ENCODE measurements at places on chromosomes 5 and 9. TPM values are rescaled to one million over a fixed set of nuclear protein-coding genes. Genes with fewer than 3 reads are reported as not detected.

DNA sequence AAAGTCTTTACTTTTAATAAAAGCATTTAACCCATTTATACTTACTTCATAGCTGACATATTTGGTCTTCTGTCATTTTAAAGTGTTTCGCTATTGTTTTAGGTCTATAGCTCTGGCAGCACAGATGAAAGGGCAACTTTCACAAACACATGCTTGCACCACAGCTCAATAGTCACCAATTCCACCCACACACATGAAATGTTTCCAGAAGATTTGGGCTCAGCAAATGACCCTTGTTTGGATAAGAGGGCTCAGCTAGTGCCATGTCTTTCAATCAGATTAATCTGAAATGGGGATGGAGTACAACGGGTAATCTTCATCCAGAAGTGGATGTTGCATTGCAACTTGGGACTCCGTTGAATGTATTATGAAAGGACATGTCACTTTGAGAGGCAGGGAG is 176.0 kb downstream of the FGF18 start:
- peak; percentile 18 for ATAC-seq

Gene MLANA
- not detected for total RNA-seq

GRCh38 chr9:21974343-21974721 is 19.9 kb downstream of the CDKN2A start:
- ATAC-seq: no peak

DNA sequence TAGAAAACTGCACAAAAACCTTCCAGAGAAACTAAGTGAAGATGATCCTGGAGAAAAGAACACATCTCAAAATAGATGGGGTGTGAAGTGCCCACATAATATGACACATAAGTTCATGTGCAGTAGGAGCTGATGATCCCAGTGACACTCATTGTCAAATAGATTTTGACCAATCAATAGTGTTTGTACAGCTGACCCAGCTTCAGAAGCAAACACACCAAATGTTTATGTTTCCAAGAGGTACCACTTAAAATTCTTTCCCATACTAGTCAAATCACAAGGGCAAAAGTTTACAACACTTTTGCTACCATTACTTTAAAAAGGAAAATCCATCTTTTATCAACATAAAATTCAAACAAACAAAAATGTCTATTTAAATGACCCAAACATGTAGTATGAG is 175.0 kb downstream of the MLLT3 start:
- no peak for ATAC-seq

Gene DMXL1
- total RNA-seq: 36.0 TPM

GRCh38 chr9:133051281-133051900 is 10.4 kb upstream of the CEL start:
- ATAC-seq: no peak

DNA sequence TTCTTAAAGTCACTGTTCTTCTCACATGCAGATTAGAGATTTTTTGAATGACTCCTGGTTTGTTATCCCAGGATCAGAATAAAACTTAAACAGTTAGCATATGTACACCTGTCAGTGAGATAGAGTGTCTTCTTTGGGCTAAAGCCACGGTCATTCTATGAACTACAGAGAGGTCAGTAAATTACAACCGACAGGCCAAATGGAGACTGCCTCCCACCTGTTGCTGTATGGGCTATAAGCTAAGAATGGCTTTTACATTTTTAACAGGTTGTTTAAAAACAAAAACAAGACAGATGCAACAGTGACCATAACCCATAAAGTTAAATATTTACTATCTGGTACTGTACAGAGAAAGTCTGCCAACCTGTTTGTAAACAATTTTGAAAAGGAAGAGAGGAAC is 125.7 kb downstream of the ELAVL2 start:
- ATAC-seq: no peak

GRCh38 chr5:128870923-128871322 is 94.4 kb upstream of the SLC27A6 start:
- no peak for ATAC-seq

GRCh38 chr9:113558632-113559502 is 95.3 kb downstream of the RGS3 start:
- no peak for ATAC-seq

DNA sequence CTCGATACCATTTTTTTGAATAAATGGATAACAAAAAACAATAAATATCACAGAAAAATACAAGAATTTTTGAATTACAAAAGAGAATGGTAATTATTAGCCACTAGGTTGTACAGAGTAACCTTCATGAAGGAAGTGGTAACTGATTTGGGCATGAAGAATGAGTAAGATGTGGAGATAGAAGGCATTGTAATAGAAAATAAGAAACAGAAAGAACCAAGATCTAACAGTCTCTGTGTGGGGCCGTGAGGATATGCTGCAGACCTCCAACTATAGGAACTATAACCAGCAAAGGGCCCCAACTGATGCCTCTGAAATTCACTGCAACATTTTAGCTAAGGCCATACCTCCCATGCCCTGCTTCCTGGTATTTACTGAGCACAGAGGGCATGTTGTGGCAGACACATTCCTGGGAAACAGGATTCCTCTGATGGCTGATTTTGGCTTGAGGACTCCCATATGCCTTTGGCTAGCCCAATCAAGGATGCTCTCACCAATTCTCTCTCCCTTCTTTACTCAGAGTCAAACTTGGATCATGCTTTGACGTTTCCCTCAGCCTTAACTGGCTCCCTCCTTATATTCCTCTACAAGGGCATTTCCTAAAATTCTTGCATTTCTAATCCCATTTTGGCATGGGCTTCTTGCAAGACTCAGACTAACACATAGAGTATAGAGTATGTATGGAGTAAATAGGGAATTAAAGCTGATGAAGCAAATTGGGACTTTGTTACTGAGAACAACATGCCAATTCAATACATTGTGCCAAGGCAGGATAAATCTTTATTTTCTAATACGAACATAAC is 208.9 kb downstream of the PDE4D start:
- no peak for ATAC-seq

Gene NFIB
- total RNA-seq: not detected

GRCh38 chr5:156589946-156590216 is 260.2 kb upstream of the PPP1R2B start:
- ATAC-seq: no peak

GRCh38 chr5:87867281-87867680 is 401.4 kb downstream of the TMEM161B start:
- no peak for ATAC-seq

GRCh38 chr5:161545344-161546094 is 1.0 kb downstream of the GABRB2 start:
- ATAC-seq: no peak

Gene TAF11L9
- not detected for total RNA-seq

DNA sequence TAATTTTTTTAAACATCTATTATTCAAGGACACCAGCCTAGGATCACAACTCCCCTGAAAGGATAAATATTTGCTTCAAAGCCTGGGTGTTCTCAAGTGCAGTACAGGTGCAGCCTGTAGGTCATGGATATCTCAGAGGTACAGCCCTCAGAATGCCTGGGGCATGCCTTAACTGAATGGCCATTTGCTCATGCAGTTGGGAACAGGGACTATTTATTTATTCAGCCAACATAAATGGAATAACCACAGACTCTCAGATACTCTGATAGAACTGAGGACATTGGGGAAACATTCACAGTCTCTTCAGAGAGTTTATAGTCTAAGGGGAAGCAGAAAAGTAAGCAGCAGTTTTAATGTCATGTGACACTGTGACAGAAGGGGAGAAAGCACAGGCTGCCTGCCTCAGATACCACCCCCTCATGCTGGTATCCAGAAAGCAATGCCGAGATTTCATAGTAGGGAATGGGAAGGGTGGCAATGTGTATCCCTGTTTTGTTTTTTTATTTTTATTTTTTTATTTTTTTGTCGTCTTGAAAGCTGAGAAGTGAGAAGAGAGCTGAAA is 112.6 kb downstream of the MACIR start:
- ATAC-seq: no peak

DNA sequence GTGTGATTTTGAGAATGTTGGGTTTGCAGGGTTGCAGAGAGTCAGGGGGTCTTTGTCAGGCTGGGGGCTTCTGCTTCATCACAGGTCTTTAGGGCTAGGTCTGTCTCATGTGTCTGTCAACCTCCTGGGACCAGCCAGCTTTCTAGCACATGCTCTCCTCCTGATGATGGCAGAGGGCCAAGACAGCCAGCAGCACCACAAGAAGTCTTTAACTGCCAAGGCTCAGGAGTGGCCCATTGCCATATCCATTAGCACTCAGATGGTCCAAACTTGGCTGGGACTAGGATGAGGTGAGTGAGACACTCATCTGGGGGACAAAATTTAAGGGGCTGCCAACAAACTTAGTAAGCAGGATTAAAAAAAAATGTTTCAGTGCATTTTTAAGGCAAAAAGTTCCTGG is 384.2 kb upstream of the CDH10 start:
- no peak for ATAC-seq

DNA sequence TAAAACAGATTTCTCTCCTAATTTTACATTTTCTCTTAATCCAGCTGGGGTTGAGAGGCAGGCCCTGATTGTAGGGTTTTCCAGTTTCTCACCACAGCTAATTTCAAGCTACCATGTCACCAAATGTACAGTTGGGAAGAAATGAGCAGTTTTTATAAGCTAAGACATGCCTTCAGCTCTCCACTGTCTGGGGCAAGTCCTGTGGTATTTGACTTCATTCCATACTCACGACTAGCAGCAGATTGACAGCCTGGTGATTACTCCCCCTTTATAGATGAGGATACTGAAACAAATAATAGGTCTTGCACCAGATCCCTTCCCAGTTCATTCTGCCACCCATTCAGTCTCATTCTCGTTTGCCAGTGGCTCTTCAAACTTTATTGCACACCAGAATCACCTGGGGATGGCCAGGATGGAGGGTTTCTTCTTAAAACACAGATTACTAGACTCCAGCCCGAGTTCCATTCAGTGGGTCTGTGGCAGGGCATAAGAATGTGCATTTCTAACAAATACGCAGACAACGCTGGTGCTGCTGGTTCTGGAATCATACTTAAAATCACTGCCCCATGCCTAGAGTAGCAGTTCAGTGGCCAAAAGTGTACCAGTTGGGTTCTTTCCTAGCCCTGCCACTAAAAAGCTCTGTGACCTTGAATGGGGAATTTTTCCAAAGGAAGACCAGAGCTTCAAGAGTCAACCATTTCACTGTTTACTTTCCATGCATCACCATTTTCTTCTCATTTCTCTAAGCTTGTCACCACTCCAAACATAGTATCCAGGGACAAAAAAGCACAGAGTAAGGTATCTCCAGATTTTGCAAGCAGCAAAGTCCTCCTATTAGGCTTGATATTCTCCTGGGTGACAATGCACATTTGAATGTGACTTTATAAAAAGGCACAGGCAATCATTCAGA is 64.3 kb downstream of the CSNK1A1 start:
- no peak for ATAC-seq

Gene SLC28A3
- total RNA-seq: 0.37 TPM

- ATAC-seq: no peak
Observed at GRCh38 chr5:176524987-176525386, 12.2 kb downstream of the RNF44 start.

GRCh38 chr5:88235346-88235745 is 33.3 kb downstream of the TMEM161B start:
- ATAC-seq: no peak

Gene ITGA2
- 8.6 TPM for total RNA-seq

Gene MEIKIN
- not detected for total RNA-seq

Gene NR2F1-AS1
- not detected for total RNA-seq

Data from activated T-helper 17 cell treated with anti-CD3 and anti-CD28 coated beads, Interleukin-2, amount 50 U/mL, for 72 hours (primary cell).